ENCODE measurements at places on chromosomes 7 and 10.

DNA sequence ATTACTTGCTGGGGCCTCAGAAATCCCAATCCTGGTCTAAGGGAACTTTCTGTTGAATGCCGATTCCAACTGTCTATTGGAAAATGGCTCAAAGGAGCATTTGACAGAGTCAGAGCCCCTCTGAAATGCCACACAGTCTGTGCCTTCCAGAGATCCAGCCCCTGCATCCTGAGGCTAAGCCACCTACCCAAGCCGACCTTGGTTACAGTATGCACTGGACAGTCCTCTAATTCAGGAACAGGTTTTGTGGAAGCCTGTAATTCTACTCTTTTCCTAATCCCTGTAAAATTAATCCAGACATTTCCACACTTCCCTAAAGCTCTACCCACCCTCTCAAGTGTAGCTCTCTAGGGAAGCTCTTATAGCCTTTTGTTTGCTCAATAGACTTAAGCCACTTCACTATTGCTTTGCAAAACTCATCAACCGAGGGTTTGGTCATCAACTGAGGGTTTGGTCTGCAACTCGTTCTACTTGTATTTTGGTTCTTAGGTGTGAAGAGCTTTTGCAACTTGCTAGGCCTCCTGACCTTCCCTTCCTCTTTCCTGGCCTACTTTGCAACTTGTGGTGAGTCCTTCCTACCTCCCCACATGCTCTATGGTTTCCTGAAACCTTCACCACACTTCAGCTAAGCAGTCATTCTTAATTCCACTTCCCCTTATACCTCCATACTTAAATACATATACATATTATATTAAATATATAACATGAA lies 364.8 kb downstream of the SFMBT2 start:
- DNase-seq = no peak

- no peak for DNase-seq
Measured at GRCh38 chr7:131538813-131539179, 17.6 kb downstream of the PODXL start.

GRCh38 chr7:51226063-51226755 lies 90.4 kb downstream of the COBL start:
- no peak for DNase-seq

DNA sequence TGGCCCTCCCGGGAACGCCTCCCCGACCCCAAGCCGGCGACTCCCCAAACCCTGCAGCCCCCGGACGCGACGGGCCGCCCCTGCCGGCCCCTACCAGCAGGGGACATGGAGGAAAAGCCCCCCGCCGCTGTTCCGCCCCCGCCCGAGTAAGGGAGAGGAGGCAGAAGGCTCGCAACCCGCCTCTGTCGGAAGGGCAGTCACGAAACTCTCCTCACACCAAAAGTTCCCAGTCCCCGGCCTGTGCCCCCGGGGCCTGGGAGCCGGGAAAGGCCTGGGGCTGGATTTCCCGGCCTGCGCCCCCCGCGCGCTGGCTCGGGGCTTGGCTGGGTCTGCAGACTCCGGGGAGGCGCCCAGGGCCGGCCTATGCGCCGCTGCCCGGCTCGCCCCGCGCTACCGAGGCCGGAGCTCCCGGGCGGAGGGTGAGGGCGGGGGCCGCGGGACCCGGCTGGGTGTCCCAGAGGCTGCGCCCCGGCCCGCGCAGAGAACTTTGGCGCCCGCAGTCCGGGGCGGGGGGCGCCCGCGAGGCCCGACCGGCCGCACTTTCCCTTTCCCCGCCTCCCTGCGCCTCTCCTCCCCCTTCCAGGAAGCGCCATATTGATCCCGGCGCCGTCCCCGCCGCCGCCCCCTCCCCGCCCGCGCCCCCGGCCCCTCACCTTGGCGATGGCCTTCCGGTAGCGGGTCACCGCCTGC lies 728 bp downstream of the PARD3 start:
- DNase-seq = peak; percentile 14

DNA sequence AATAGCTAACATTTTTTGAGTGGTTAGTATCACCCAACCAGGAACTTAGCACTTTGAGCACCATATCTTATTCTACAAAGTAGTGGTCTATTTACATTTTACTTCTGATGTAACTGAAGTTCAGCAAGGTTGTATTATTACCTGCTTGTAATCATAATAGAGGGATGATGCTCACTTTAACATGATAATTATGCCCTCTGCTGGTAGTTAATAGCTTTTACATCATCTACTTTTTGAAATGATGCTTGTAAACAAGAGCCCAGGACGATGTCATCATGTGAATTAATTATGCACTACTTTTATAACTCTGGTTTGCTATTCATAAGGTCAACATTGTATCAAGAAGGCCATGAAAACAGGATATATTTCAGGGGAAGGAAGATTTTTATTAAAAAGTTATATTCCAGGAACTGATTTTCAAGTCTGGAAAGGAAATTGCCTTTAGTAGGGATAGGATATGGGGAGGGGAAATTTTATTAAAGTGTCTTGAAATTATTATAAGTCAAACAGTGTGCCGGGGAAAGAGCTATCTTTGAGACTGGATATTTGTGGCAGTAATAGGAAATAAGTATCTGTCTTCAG lies 80.3 kb upstream of the SCIN start:
- peak; percentile 28 for DNase-seq

GRCh38 chr10:79019441-79020014 lies 49.2 kb upstream of the ZMIZ1 start:
- DNase-seq = no peak

DNA sequence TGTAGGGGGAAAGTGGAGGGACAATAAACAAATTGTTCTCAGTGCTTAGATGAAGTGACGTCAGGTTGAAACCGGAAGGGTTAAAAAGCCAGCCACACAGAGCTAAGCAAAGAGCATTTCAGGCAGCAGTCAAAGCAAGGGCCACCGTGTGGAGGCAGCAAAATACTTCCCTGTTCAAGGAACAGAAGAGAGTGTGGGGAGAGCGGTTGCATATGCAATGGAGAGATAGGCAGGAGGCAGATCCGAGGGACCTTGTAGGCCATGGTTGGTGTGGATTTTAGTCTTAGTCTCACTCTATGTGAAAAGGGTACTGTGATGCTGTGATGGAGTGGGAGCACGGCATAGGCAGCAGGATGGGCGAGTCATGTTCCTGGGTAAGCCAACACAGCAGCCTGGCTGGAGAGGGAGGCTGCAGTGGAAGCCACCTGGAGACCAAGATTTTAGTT lies 3.8 kb upstream of the STN1 start:
- peak; percentile 44 for DNase-seq
